ENCODE measurements at places on chromosomes 12 and 14.

- no peak for DNase-seq
Observed at GRCh38 chr14:43361751-43362150, 1145.3 kb downstream of the FSCB start.

DNA sequence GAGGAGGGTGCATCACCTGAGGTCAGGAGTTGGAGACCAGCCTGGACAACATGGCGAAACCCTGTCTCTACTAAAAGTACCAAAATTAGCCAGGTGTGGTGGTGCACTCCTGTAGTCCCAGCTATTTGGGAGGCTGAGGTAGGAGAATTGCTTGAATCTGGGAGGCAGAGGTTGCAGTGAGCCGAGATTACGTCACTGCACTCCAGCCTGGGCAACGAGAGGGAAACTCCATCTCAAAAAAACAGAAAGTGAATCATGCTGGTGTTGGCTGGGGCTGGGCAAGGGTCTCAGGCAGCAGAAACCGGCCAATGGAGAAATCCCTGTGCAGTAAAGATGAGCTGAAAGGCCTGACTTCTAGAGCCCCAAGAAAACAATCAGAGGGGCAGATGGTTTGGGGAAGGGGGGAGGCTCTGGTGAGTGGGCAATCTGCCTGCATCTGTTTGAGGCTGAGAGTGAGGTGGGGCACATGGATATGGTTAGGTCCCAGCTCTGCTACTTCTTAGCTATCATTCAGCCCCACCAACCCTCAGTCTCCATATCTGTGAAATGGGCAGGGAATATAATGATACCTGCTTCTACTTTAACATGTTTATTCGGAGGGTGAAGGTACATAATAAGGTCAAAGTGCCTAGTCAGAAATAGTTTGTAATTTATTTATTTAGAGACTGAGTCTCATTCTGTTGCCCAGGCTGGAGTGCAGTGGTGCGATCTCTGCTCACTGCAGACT is 21.3 kb upstream of the COX6A1 start:
- DNase-seq = no peak

- DNase-seq = peak; percentile 26
Observed at GRCh38 chr12:14828892-14829291, 14.4 kb downstream of the ART4 start.

DNA sequence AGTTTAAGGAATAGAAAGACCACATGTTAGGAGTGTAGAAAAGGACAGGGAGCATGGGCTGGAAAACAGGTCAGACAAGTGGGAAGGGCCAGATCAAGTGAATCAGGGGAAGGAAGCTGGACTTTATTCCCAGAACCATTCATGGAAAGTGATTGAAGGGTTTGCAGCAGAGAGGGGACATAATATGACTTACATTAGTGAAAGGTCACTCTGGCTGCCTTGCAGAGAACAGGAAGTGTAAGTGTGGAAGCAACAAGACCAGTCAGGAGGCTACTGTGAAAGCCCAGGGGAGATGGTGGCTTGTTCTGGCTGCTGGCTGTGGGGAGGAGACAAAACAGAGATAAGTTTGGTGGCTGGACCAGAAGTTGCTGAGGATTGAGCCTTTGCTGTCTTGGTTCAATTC is 69.1 kb downstream of the VCPKMT start:
- peak; percentile 87 for DNase-seq

GRCh38 chr12:123091230-123092150 is 59.4 kb downstream of the PITPNM2 start:
- DNase-seq = no peak

- peak; percentile 30 for DNase-seq
Observed at GRCh38 chr12:125331342-125332052, 266.3 kb downstream of the AACS start.

DNA sequence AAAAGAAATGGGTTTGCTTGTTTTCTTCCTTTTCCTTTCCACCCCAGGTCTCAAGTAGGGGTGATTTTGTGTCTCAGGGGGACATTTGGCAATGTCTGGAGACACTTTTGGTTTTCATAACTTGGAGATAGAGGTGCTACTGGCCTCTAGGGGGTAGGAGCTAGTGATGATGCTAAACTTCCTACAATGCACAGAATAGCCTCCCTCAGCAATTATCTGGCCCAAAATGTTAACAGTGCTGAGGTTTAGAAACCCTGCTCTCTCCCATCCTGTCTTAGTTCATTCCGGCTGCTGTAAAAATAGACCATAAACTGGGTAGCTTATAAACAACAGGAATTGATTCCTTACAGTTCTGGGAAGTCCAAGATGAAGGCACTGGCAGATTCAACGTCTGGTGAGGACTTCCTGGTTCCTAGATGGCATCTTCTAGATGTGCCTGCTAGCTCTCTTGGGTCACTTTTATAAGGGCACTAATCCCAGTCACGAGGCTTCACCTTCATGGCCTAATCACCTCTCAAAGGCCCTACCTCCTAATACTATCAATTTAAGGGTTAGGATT is 7.4 kb upstream of the GAS2L3 start:
- no peak for DNase-seq

- DNase-seq = no peak
Observed at GRCh38 chr12:67506739-67507138, 141.8 kb upstream of the DYRK2 start.

DNA sequence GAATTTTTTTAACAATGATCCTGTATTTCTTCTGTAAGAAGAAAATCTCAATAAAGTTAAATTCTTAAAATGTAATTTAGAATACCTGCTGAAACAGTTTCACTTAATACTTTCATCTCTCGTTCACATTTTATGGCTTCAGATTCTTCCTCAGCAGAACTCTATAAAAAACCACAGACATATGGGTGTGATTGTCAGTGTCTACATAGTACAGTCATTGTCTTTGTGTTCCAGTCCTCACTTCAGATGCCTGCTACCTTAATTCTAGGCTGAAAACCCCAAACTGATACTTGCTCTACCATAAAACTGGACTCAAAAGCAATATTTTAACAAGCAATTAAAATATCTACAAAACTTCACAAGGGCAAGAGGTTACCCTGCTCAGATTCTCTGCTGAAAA is 71.8 kb downstream of the DNAI7 start:
- DNase-seq = no peak

- no peak for DNase-seq
Observed at GRCh38 chr12:18750085-18750484, 12.2 kb downstream of the CAPZA3 start.

DNA sequence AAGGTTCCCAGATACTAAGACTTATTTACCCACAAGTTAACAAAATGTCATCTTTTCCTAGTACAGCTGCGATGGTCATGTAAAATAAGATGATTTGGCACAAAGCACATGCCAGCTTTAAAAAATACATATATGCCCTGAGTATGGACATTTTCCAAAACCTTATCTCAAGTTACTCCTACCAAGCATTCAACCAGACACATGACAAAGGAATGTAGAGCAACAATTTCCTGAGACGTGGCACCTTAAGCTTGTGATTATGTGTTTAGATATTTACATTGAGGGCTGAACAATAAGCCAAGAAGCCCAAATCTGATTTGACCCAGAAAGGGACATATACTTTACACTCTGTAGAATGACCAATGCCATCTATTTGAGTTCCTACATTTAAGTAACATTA is 24.5 kb upstream of the OVCH1 start:
- DNase-seq = no peak

- no peak for DNase-seq
Observed at GRCh38 chr12:78864403-78864869, at the start of gene SYT1. TSS of gene SYT1 (plus strand) at chr12:78864774.

- no peak for DNase-seq
Observed at GRCh38 chr12:12660201-12660600, 35.8 kb downstream of the GPR19 start.

GRCh38 chr12:11981121-11981733 is 89.5 kb upstream of the BCL2L14 start:
- peak; percentile 71 for DNase-seq

DNA sequence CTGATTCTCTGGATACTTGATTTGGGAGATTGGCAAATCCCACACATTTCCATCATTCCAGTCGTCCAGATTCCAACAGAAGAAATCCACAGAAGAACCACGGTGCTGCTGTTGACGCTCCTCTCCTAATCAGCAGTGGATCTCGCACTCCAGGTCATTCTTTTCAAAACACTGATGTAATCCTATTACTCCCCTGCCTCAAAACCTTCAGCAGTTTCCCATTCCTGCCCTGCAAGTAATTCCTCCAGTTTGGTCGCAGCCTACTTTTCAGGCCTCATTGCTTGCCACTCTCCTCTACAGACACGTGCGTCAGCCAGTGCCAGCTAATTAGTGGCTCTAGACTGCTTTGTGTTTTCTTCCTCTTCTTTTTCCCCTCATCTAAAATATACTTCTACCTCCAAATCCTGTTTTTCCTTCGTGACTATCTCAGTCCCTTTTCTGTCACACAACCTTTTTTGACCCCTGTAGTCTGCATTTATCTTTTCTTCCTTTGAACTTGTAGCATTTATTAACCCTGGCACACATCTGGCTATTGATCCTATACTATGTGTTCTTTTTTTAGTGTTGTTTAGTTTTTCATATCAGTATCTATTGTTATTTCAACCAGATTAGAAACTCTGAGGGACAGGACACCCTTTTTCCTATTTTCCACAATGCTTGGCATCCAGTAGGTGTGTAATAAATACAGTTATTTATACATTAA is 36.8 kb downstream of the PRORP start:
- DNase-seq = no peak

DNA sequence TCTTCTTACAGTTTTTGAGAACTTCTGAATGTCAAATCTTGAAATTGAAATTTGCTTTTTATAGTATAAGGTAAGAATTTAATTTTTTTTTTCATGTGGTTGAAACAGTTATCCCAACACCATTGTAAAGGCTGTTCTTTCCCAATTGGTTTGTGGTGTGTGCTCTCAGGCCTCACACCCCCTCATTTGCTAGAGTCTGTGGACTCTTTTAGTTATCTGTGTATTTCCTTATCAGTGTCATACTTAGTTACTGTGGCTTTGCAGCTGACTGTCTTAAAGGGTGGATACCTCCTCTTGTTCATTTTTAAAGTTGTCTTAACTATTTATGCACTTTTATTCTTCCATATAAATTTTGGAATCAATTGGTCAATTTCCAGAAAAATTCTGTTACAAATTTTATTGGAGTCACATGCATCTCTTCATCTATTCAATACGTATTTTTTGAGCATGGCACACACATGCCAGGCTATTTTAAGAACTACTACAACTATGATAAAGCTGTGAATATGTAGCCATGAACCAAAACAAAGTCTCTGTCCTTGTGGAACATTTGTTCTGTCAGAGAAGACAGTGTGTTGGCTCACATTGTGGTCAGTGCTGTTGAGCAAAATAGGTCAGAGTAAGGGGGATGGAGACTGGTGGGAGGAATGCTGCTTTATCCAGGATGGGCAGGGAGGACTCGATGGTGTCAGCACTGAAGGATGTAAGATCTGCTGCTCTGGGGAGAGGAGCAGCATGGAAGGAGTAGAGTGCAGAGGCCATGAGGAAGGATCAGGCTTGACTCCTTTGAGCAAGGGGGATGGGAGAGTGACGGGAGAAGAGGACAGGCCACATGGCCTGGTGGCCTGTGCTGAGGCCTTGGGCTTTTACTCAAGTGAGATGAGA is 24.1 kb downstream of the FGF23 start:
- DNase-seq = no peak

DNA sequence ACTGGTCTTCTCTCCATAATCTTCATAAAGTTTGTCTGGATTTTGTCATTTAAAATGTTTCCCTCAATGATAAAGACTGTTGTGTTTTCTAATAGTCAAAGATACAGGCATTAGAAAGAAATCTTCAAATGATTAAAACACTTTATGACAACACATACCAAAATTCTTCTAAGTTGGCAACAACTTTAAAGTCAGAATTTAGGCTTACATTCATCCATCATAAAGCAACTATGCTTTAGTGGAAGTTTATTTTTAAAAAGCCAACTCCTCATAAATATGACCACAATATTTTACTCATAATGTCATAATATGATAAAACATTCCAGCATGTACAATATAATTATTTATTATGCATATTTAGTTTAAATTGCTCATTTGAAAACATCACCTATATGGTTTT is 17.2 kb upstream of the CCER1 start:
- DNase-seq = no peak

DNA sequence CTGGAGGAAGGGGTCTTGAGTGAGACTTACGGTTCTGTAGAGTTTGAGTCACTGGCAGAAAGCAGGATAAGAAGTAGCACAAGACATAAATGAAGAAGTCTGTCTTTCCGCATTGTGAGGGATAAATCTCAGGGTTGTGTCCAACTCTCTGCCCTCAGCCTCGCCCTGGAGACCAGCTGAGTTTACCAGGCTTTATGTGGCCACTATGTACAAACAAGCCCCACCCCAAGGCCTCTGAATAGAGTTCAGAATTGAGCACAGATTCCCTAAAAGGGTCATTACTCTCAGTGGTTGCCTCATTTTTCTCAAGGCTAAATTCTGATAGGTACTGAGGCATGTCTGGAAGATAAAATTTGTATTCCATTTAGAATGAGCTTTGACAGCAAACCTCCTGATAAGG is at the start of gene PZP:
PZP (minus strand) TSS at position 167 of the 400 bp plus-strand sequence; CDS start at position 113, 54 bp downstream.
- DNase-seq = no peak

Measured in GM20000 (cell line).